ENCODE measurements at places on chromosomes 7 and 10.

GRCh38 chr10:124717911-124718741 is 26.1 kb downstream of the FAM53B start:
- peak; percentile 79 for DNase-seq

GRCh38 chr10:62001898-62002297 is 100.4 kb downstream of the ARID5B start:
- no peak for DNase-seq

DNA sequence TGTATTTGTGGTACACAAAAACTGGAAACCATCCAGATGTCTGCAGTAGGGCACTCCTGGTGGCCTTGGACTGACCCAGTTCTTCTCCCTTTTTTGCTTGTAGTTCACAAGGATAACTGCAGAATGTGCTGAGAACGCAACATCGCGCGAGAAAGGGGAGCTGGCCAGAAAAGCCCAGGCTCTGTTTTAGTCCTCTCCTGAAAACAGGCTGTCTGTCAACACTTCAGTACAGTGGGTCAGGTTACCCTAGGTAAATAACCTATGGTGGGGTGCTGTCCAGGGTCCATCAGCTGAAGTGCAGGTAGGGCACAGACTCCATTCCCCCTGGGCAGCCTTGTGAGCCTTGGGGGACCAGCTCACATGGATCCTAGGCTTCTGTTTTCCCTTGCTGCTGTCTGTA is 495.8 kb downstream of the MDFIC start:
- DNase-seq = no peak

DNA sequence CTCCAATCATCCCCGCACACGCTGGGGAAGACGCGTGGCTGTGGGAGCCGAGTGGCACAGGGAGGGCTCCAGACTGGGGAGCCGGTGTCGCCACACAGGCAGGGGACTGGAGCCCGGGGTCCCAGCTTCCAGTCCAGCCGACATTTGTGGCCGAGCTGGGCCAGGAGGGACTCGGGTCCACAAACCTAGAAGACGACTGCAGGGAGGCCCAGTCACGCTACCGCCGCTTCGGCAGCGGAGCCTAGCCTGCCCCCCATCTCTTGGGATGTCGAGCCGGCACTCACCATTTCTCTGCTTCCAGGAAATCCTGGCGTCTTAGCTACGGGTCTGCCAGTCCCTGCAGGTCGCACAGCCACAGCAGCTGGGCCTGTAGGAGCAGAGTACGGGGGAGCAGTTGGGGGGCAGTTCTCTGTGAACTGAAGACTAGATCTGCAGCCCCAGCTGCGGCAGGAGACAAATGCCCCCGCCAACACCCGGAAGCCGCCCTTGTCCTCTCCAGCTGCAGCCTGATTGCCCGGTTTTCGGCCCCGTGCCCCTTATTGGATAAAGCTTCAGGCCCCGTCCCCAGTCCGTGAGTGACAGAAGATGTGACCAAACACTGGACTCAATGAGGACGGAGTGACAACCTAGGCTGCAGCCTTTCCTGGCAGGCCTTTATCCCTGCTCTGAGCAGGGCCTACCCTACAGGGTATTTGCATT is 270.7 kb downstream of the ZNF33B start:
- DNase-seq = no peak

DNA sequence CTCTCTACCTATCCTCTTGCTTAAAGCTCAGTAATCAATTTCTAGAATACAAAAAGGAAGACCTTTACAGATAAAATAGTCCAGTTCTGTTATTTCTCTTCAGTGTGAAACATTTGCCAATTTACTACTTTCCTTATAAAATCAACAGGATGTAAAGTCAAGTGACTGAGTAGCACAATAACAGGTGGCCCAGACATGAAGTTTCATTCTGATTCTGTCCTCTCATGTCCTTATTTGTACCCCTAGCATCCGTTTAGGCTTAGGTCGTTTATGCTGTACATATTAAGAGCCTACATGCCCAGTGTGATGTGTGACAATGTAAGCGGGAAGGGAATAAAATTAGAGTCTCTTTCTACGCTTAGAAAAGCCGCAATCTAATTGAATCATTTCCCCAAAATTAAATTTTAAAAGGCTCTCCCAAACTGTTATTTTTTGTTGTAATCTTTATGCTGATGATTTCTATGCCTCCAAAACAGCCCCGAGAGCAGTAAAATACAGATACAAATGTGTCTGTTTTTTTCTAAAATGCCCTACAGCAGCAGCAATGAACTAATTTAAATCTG is 29.1 kb downstream of the EPC1 start:
- DNase-seq = no peak

DNA sequence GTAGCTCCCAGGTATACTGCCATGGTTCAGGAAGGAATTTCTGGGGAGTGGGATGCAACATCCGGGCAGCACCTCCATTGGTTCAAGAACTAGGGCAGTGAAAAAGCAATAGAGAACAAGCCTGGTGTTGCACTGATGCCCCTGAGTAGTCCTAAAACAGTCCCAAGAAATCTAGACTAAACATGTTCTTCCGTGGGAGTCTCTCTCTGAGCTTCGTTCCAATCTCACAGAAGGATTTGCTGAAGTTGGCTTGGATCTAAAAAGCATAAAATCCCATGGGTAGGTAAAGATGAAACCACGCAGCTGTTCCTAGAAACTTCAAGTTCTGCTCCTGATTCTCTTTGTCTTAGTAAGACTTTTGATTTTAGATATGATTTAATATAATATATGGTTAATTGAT is 154.5 kb downstream of the PLXDC2 start:
- no peak for DNase-seq

DNA sequence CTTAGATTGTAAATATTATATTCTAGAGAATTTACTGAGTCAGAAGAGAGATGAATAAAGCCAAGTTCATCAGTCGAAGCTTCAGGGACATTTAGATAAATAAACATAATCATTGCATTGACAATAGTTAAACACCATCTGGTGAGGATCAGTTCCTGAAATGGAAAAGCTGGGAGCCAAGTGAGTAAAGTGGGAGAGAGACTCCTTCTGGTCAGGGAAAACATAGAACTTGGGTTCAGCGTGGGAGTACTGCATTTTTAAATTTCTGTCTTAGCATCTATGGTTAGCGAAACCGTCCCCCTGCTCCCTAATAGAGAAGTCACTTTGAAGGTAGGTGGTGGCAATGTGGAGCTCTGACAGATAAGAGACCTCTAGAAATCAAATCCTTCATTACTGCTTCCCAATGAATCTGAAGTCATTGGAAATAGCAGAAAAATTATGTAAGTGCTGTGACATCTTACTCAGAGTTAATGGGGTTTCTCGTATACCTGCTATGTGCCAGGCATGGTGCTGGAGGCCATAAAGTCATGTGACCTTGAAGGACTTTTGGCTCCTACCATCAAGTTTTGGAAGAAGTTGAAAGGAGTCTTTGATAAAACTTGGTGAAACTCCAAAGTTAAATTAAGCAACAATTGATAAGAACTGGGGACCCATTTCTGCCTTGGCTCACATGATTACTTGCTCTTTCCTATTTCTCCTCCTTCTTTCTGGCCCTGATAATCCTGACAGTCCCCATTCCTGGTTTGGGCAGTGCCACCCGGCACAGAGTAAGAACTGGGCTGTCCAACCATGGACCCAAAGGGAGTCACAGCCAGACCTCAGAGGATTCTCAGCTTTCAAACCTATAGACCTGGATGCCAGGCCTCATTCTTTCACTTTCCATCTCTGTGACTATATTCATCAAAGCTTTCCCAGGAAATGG is 211.2 kb downstream of the C7orf25 start:
- no peak for DNase-seq

- DNase-seq = no peak
These were observed 48.7 kb downstream of the CAV1 start for GRCh38 chr7:116573541-116573940.

- no peak for DNase-seq
These were observed 67.1 kb downstream of the C10orf143 start for GRCh38 chr10:130043491-130043890.

- DNase-seq = no peak
These were observed 92.7 kb upstream of the SAMD8 start for GRCh38 chr10:75018686-75019307.

- DNase-seq = no peak
These were observed 57.6 kb downstream of the RNLS start for GRCh38 chr10:88525371-88526069.

DNA sequence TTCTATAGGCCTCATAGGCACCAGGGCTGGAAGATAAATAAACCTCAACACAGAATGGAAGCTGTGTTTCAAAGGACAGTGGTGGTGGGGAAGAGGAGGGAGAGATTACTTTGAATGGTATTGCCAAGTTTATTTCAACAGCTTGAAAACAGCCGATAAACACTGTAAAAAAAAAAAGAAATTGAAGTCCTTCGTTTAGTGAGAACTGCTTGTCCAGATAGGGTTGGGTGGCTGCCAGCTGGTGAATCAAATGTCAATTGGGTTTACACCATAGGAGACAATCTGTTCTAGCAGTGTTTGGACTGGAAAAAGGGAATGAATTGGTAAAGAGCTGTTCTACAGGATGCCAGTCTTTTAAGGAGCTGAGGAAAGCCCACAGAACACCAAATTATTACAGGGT is 254.8 kb downstream of the PHF14 start:
- DNase-seq = no peak

DNA sequence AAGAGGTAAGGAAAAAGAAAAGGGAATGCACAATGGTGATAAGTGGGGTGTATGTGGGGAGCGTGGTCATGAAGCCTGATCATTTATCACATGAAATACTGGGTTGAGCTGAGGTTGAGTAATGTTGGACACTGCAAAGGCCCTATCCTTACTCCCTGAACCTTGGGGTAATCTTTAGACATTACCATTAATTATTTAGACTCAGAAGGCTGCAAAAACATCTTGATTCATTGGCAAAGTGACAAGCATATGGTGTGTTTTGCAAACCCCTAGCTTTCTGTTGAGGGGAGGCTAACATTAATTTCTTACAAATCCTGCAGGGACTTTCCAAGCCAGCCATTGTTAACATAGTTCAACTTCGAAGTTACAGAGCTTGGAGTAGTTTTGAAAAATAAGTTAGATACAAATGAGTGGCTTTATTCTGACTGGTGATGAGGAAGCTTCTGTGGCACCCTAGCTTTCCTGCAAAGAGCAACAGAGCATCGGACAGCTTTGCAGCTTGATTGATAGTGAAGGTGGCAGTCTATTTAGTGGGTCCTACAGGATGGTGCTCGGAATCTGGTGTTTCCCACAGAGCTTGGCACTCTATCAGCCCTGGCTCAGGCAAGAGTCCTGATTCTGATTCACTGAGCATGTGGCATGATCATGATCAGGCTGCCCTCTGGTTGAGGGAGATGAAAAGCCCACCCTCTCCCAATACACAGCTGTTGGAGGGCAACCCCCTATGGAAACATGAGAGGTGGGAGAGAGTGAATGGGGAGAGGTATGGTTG is 153.7 kb upstream of the NPVF start:
- no peak for DNase-seq

DNA sequence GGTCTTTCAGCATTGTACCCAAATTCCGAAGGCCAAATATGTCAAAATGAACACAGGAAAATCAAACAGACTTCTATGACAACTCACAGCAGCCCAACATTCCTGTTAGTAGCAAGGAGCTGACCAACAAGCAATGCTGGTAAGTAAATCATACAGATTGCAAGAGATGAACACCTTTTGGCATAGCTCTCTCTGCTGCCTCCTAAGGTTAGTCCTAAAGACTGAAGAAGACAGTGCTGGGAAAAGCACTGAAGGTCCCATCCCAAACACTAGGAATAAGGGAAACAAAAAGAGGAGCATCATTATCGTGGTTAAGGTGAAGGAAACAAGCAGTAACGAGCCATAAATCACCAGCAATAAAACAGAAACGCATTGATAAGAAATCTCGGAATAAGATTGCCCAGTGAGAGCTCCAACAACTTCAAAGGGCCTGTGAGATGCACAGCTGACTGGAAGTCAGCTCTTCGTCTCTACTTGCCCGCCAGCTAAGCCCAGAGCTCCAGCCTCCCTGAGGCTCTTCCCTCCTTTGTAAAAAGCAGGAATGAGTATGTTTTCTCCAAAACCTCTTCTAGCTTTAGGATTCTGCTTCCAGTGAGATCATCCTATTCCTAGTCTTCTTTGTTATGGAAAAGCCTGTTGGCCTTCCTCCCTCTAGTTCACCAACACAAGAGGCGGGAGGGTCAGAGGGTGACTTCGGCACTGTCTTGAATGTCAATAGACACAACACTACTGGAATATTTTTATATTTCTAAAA is 15.3 kb downstream of the NUDT5 start:
- DNase-seq = no peak

DNA sequence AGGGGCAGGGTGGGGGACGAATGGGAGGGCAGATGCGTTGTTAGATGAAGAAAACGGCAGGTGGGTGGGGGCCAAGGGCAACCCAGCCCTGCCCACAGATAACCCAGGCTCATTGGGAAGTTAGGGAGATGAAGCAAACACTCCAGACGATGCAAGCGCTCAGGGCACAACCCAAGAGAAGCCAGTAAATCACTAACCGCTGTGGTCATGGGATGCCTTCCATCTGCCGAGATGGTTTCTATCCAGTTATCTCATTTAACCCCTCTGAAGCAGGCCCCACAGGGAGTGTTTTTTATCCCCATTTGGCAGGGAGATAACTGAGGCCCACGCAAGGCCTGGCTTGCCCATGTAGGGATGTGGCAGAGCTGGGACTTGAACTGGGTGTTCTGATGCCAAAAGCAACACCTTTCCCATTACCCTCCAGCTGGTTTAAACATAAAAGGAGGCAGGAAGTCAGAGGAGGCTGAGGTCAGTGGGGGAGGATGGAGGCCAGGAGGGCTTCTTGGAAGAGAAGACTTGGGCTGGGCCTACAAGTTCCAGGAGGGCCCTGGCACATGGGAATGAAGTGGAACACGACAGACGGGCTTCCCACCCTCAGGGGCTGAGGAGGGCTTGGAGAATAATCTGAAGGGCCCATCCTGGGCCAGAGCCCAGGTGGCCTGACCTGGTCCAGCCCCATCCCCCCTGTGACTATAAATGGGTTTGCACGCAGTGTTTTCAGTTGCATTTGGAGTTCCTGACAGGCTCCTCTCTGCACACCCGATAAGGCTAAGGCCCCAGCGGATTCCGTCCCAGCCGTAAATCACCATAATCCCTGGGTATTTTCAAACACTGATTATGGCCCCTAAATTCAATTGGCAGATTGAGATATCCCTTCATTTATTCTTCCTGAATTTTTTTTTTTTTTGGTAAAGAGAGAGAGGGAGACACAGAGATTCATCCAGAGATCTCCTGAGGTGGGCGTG is 80.9 kb downstream of the NEURL1 start:
- no peak for DNase-seq

GRCh38 chr7:41037691-41038090 is 665.2 kb downstream of the INHBA start:
- no peak for DNase-seq

DNA sequence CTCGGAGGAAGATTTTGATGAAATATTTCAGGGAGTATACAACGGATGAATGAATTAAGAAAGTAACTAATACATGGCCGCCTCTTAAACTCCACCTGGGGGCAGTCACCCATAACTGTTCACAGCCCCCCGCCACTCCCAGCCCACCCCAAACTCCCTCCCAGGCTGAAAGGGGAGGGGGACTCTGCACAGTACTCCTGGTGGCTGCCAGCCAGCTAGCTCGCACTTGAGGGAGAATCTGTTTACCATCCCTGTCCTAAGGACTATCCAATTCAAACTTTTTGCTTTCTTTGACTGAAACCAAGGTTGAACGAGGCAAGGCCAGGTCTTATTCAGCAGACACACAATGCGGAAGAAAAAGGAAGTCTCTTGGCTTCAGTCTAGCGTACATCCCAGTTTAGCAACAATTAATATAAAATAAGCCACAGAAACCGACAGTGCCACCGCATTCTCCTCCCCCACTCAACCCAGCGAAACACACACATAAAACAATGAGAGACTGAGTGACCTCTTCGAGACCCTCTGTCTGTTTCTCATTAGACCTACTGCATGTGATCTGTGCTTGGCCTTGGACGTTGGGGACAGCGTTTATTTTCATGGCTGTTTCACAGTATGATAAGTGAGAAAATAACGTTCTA is 219.5 kb downstream of the GLI3 start:
- DNase-seq = no peak

- no peak for DNase-seq
These were observed 190.2 kb downstream of the REEP3 start for GRCh38 chr10:63711361-63711760.
